Hepatocyte (in vitro differentiated cells): ENCODE measurements at places on chromosomes 6 and 20. TPM values are rescaled to one million over a fixed set of nuclear protein-coding genes. Genes with fewer than 3 reads are reported as not detected.

DNA sequence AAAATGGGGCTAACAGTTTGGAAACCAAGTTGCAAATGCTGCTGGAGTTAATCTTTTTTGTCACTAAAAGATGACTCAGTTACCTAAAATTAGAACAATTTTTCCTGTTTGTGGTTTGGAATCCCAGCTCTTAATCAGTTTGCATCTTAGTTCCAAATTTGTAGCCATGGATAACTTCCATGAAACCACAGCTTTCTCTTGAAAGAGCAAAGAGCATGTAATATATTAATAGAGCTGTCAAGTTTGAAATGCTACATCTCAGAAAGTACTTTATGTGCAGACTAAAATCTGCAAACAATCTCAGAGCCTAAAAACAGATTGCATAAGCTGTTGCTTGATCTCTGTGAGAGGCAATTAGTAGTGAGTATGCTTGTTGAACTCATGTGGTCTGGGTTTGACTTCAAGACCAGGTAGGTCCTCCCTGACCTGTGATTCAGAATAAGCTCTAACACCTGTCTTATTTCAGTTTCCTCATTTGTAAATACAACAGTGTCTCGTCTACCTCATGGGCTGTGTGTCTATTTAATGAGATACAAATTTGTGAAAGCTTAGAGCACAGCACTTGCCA is 23.5 kb downstream of the DHX35 start:
- no peak for DNase-seq

GRCh38 chr20:49568278-49569151 is 578 bp upstream of the PTGIS start:
- DNase-seq, result peak; percentile 41

DNA sequence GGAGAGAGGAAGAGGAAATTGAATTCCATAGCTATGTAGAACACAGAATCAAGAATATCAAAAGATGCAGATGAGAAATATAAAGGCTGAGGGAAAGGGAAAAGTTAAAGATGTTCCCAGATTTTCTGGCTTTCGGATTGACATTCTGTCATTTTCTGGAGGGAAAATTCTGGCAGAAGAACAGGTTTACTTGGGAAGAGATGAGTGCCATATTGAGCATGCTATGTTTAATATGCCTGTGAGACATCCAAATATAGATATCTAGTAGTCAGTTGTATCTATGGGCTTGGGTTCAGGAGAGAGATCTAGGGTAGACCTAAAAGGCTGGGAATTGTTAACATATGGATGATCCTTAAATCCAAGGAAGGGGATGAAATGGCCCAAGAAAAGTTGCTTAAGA is 181.9 kb upstream of the ARG1 start:
- DNase-seq, result no peak

Gene HLA-DQB1
- 12.0 and 12.2 TPM in 2 replicates for total RNA-seq

Gene BEND6
- 1.2 and 2.4 TPM in 2 replicates for total RNA-seq

- DNase-seq, result no peak
Measured at GRCh38 chr6:157087974-157088373, 235.3 kb downstream of the TMEM242 start.

DNA sequence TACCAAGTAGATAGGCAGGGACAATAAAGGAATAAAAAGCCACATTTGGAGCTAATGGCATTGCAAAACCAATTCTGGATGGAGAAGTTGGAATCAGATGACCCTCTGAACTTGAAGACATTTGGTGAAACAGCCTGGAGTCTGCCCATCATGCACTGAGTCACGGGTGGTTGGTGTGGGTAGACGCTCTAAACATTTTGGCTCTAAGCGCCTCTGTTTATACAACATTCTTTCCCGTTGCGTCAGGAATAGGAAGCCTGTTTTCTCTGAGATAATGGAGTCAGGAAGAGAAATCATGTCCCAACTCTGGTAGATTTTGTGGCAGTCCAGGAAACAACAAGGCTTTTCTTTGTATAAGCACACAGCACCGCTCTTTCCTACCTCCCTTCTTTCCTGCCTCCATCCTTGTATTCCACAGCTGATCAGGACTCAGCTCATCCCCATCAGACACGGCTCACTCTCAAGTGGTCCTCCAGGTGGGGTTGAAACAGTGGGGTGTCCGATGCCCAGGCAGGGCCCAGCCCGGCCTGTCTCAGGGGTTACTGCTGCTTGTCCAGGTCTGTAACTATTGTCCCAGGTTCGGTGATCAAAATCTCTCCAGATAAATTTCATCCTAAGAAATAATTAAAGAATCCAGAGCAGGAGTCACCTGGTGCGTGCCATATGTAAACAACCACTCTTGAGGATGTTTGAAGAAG is 12.1 kb upstream of the RAMACL start:
- peak; percentile 42 for DNase-seq

GRCh38 chr20:2834401-2835110 is 5.9 kb downstream of the PCED1A start:
- DNase-seq, result no peak

DNA sequence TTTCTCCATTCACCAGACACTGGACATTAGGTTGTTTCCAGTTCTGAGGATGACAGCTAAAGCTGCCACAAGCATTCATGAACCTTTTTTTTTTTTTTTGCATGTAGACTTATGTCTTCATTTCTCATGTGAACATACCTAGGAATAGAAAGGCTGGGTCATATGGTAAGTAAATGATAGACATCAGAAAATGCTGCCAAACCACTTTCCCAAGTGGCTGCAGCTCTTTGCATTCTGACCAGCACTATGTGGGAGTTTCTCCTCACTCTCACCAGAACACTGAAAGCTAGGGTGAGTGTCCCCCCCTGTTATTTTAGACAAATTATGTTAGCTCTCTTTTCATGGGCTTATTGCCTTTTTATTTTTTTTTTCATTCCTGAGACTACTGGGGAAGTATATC is 197.5 kb downstream of the OTOR start:
- DNase-seq, result no peak

DNA sequence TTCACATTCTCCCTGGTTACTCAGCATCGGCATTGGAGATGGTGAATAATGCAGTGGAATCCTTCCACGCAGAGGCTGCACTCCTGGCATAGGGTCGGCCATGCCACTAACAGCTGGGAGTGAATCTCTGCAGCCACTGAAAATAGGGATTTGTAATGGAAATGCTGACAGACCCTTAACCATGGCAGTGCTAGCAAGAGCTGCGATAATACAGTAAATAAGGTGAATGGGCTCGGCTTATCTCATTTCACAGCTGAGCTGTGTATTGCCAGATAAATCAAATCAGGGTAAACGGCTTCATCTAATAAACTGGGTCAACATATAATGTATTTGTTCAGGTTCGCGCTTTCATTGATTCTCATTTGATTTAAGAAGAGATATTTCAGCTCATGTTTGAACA is 156.8 kb downstream of the SLC35B3 start:
- DNase-seq, result no peak

DNA sequence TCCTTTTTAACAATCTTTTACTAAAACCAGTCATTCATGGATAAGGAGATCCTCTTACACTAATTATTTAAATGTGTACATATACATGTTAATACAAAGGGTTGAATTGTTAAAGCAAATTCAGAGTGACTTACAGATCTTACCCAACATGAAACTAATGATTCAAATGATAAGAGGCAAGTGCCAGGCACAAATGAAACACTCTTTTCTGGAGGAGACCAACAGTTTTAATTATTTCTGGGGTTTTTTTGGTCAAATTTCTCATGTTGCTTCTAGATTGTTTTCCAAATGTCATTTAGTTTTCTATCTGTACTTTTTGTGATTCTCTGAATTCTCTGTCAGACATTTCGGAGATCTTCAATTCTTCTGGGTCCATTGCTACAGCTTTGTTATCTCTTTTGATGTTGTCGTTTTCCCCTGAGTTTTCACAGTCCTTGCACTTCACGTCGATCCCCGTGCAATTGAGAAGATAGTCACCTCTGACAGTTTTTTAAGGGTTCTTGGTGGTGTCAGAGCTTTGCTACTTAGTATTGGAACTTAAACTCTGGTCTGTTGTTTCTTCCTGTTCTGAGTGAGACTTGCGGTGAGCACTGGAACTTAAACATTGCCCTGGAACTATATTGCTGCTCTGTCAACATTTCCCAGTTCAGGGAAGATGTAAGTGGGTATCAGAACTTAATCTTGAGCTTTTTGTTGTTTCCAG is 23.2 kb downstream of the MAS1 start:
- no peak for DNase-seq

DNA sequence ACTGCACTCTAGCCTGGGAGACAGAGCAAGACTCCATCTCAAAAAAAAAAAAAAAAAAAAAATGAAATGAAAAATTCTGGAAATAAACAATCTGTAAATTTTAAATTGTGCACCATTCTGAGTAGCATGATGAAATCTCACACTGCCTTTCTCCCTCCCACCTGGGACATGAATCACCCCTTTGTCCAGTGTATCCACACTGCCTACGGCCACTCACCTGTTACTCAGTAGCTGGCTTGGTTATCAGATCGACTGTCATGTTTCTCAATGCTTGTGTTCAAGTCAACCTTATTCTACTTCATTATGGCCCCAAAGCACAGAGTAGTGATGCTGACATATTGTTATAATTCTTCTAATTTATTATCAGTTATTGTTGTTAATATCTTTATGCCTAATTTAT is 58.7 kb upstream of the MTHFD1L start:
- DNase-seq, result no peak

Gene F13A1
- total RNA-seq, result 4.1 and 8.5 TPM in 2 replicates

Gene OR2W1
- not detected in 2 replicates for total RNA-seq

DNA sequence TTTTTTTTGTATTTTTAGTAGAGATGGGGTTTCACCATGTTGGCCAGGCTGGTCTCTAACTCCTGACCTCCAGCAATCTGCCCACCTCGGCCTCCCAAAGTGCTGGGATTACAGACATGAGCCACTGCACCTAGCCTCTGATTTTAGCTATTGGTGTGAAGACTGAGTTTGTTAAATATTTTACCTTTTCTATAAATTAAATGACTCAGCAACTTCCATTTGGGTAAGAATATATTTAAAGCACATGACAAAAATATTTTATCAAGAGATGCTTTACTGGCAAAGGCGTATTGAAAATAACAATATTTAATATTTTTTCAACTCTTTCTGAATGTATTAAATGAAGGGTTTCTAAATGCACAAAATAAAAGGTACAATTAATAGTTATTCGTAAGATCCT is 158.7 kb upstream of the AGPAT4 start:
- DNase-seq, result no peak

DNA sequence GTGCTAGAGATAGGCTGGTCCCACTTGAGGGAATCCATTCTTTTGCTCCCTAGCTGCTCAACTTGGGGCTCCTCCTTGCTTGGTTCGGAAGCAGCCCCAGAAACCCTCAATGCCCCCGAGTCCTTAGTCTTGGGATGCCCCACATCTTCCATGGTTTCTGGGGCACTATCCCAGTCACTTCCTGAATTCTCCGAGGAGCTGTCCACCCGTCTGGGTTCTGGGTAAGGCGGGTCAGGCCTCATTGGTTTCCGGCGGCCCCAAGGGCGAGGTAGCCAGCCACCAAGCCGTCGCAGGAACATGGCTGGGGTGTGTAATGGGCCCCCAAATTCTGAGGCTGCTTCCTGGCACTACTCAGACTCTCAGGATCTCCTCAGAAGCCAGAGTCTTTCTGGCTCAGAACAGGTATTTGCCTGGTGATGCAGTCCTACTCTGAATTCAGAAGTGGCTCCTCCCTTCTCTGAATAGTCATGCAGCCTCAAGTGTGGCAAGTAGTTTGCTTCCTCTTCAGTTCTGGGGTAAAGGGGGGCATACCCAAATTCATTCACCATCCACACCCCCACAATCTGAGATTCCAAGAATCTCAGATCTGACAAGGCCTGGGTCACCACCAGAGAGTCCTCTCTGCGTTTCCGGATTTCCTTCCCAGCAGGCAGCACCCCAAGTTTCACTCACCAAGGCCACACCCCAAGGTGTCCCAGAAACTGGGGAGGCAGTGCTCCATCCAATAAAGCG is 763 bp downstream of the C6orf47 start:
- DNase-seq, result peak; percentile 46

- DNase-seq, result no peak
Measured at GRCh38 chr20:44038681-44039123, 124.0 kb downstream of the TOX2 start.

Gene TSPO2
- total RNA-seq, result 0.27 TPM in 1 of 2 replicates, not detected in the other
